Gastroesophageal sphincter (tissue), 4 donors: ENCODE measurements at places on chromosomes 6 and 20. TPM values are rescaled to one million over a fixed set of nuclear protein-coding genes. Genes with fewer than 3 reads are reported as not detected.

DNA sequence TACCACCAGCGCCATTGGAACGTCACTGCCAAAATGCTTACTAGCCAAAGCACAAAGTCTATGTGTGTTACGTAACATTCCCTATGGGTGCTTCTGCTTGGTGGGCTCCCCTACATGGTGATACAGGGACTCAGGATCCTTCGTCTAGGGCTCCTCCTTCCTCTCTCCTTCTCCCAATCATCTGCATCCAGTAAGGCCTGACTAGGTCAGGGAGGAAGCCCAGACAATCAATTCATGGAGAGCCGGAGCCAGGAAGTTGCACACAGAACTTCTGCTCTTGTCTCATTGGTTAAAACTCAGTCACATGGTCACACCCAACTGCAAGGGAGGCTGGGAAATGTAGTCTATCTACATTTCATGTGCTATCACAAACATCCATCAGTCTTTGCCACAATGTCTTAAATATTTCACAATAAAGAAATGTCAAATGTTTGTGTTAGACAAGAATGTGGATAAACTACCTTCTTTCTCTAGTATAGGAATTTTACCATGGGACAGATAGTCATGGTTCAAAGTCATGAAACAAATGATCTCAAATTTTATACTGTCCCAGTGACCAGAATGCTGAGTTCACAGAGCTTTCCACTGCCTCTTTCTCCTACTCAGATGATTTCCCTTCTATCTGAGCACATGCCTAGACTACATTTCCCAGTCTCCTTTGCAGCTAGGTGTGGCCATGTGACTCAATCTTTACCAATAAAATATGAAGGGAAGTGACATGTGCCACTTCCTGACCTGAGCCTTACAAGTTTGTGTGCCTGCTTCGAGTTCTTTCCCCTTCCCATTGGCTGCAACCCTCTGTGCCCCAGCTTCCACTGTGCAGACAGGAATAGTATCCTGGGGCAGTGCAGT, 9.3 kb upstream of the KCNK15 start:
- H3K27me3 ChIP-seq, result no peaks in the 10 kb centered on the region
- ATAC-seq, result peak; percentile 77
- H3K4me3 ChIP-seq, result no peak overlapping the region

DNA sequence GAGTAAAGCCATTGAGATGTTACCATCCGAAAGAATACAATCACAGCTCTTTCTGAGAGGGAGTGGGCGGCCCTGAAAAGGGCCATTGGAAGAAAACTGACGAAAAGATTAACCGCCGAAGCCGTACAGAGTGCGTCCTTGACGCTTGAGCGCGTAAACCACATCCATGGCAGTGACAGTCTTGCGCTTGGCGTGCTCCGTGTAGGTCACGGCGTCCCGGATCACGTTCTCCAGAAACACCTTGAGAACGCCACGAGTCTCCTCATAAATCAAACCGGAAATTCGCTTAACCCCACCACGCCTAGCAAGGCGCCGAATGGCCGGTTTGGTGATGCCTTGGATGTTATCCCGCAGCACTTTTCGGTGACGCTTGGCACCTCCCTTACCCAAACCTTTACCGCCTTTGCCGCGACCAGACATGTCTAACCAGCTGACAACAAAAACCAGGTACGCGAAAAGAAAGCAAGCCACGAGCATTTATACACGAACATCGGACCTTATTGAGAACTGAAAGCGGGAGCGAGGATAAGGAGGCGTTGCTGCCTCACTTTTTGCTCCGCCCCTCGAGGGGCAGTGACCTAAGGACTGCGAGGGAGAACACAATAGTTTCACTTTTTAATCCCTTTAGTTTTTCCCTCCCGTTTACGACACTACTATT, 60.3 kb upstream of the HFE start:
- ATAC-seq, result peak; percentile 73
- no peaks in the 10 kb centered on the region for H3K36me3 ChIP-seq
- peak overlapping the region; percentile 66 for H3K4me3 ChIP-seq

TMEM63B gene
- total RNA-seq, result 20.5 TPM

- no peaks in the 10 kb centered on the region for H3K36me3 ChIP-seq
- ATAC-seq, result peak; percentile 84
- H3K27ac ChIP-seq, result peak within 1 kb of the TSS; percentile 53
- H3K27me3 ChIP-seq, result no peaks in the 10 kb centered on the region
- peaks cover 10% of the 10 kb centered on the region for H3K4me1 ChIP-seq
- peak within 1 kb of the TSS; percentile 81 for H3K4me3 ChIP-seq
Measured at GRCh38 chr20:25407311-25408169, at the start of gene GINS1. GINS1 (plus strand) TSS chr20:25407673; CDS start chr20:25407821, 148 bp downstream.

DNA sequence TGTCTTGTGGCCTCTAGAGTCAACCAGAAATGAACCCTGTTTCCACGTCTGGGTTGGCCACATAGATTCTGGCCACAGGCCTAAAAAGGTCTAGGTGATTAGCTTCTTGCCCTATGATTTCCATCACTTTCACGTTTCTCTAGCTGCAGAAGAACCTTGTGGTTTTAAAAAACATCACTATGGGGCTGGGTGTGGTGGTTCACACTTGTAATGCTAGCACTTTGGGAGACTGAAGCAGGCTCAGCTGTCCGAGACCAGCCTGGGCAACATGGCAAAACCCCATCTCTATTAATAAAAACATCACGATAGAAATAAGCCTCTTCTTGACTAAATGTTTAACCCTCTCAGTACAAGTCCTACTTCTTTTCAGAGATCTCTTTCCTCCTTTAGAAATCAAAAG, 27.6 kb downstream of the POLR1C start:
- no peaks in the 10 kb centered on the region for H3K36me3 ChIP-seq
- H3K27me3 ChIP-seq, result no peaks in the 10 kb centered on the region
- ATAC-seq, result no peak
- H3K4me1 ChIP-seq, result no peaks in the 10 kb centered on the region
- H3K4me3 ChIP-seq, result no peak overlapping the region

DNA sequence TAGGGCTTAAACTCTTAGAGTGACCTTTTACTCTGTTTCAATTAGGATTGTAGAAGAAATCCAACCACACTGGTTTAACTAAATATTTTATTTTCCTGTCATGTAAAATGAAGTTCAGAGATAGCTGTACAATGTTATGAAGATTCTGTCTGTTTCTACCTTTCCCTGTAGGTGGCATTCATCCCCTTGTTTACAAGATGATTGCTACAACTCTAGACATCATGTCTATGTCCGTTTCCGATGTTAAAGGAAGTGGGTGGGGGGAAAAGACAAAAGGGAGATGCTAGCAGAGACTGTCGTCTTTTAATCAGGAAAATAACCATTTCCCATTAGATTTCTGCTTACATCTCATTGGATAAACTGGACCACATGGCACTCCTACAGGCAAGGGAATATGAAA, 30.9 kb upstream of the RIMS1 start:
- no peak for ATAC-seq
- no peak overlapping the region for H3K27ac ChIP-seq
- no peaks in the 10 kb centered on the region for H3K36me3 ChIP-seq
- H3K4me3 ChIP-seq, result no peak overlapping the region
- H3K4me1 ChIP-seq, result no peaks in the 10 kb centered on the region
- no peaks in the 10 kb centered on the region for H3K27me3 ChIP-seq

DNA sequence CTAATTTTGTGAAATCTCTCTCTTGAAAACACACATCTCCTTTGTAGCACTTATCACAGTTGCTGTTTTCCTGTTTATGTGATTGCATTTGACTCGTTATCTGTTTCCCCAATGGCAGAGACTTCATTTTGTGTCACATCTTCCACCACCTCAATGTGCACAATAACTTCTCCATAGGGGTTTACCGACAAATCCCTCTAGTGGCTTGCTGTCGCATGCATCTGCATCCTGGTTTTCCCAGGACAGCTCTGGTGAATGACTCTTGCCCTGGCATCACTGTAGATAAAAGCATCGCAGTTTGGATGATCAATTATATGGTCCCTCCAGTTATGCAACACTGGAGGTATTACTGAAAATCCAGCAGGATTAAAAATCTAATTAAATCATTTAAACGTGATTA, 206.5 kb upstream of the BTBD3 start:
- no peak overlapping the region for H3K4me3 ChIP-seq
- no peaks in the 10 kb centered on the region for H3K27me3 ChIP-seq
- no peaks in the 10 kb centered on the region for H3K4me1 ChIP-seq
- ATAC-seq, result no peak
- H3K36me3 ChIP-seq, result no peaks in the 10 kb centered on the region
- no peak overlapping the region for H3K27ac ChIP-seq

DNA sequence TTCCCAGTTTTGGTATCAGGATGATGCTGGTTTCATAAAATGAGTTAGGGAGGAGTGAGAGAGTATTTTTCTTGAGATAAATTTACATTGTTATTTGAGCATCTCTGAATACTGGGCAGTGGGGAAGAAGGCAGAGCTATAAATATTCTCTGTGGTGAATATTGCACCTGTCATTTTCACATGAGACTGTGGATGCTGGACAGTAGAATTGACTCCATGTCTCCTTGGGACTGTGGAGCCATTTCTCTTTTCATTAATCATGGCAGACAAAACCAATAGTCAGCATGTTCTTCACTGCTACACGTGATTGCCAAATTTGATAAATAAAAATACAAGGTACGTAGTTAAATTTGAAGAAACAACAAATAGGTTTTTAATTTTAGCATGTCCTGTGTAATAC, 81.2 kb upstream of the PHACTR1 start:
- peaks cover 5% of the 10 kb centered on the region for H3K27me3 ChIP-seq
- H3K27ac ChIP-seq, result no peak overlapping the region
- H3K36me3 ChIP-seq, result no peaks in the 10 kb centered on the region
- H3K4me3 ChIP-seq, result no peak overlapping the region
- no peak for ATAC-seq

GRCh38 chr6:40398810-40399477, 188.2 kb downstream of the LRFN2 start:
- H3K27me3 ChIP-seq, result no peaks in the 10 kb centered on the region
- no peak for ATAC-seq
- H3K4me1 ChIP-seq, result no peaks in the 10 kb centered on the region
- no peaks in the 10 kb centered on the region for H3K36me3 ChIP-seq
- H3K27ac ChIP-seq, result no peak overlapping the region

DNA sequence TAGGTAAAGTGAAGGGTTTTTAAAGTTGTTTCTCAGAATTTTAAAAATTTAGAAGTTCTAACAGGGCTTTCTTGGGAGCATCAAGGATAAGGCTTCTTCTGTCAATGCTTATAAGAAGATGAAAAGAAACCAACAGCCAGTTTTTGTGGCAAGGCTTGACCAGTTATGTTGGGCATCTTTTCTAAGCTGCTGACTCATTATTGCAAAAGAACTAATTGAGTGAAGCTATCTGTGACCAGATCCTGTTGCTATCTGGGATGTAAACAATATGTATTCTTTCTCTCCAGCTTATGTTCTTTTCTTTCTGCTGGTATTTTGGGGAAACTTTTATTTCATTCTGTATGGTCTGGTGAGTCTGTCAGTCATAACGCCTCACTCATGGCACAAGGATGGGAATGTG, 643.8 kb downstream of the HDGFL1 start:
- no peak overlapping the region for H3K27ac ChIP-seq
- H3K27me3 ChIP-seq, result no peaks in the 10 kb centered on the region
- no peaks in the 10 kb centered on the region for H3K36me3 ChIP-seq
- ATAC-seq, result no peak
- H3K4me1 ChIP-seq, result no peaks in the 10 kb centered on the region

DNA sequence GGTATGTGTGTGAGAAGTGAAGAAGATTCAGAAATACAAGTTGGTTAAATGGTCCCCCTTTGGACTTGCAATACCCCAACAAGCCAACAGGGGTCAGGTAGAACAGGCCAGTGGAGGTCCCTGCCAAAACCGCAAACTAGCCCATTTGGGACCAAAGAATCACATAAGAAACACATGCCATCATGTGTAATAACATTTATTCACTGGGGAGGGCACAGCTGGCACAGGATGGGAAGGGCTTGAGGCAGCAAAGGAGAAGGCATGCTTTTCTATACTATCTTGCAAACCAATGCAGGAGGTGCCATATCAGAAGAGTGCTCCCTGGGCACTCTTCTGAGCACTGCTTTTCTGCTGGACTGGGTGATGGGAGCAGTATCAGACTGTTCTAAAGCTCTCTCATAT, 116.1 kb upstream of the TRAF3IP2 start:
- ATAC-seq, result peak; percentile 20
- H3K4me1 ChIP-seq, result peaks cover 12% of the 10 kb centered on the region
- H3K27me3 ChIP-seq, result no peaks in the 10 kb centered on the region

DNA sequence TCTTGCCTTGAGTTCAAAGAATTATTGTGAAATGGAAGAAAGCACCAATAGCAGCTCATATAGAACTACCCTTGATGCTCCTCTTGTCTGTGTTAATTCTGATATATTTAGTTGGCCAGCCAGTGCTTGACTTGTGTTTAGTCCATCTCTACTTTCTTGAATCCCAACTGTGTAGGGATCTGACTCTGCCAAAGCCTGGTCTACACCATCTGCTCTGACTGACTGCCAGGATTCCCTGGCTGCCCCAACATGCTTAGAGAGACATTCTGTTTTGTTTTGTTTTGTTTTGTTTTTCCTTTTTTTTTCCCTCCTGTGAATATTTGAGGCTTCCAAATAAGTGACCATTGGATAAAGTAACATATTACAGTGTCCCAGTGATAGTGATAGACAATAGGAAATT, 953.7 kb upstream of the MANEA start:
- no peak overlapping the region for H3K27ac ChIP-seq
- no peaks in the 10 kb centered on the region for H3K36me3 ChIP-seq
- no peak for ATAC-seq

GRCh38 chr20:51886341-51886740, 84.0 kb upstream of the SALL4 start:
- ATAC-seq, result no peak
- no peaks in the 10 kb centered on the region for H3K27me3 ChIP-seq
- H3K36me3 ChIP-seq, result no peaks in the 10 kb centered on the region
- H3K4me3 ChIP-seq, result no peak overlapping the region
- H3K27ac ChIP-seq, result no peak overlapping the region
- no peaks in the 10 kb centered on the region for H3K4me1 ChIP-seq

- no peaks in the 10 kb centered on the region for H3K36me3 ChIP-seq
- H3K27ac ChIP-seq, result no peak overlapping the region
- no peak for ATAC-seq
- H3K4me3 ChIP-seq, result no peak overlapping the region
- H3K4me1 ChIP-seq, result no peaks in the 10 kb centered on the region
- H3K27me3 ChIP-seq, result peaks cover 71% of the 10 kb centered on the region
Measured at GRCh38 chr20:986733-987355, 15.3 kb downstream of the RSPO4 start.

BPIFB4 gene
- total RNA-seq, result not detected

DNA sequence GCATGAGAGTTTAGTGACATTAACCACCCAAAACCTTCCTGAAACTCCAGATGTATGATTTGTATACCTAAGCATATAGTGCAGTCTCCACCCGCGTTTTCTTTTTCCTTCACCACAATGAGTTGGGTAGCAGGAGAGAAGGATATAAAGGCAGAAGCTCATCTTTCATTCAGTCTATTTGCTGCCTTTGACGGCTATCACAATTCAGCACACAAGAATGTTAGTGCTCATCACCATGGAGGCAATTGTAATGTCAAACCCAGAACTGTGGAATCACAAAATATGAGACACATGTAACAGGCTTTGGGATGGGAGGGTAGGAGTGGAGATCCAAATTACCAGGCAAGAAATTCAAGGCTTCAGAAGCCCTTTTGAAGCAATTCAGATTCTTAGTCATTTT, 17.6 kb downstream of the ZHX3 start:
- H3K4me3 ChIP-seq, result no peak overlapping the region
- H3K27ac ChIP-seq, result no peak overlapping the region
- no peaks in the 10 kb centered on the region for H3K27me3 ChIP-seq
- ATAC-seq, result no peak
- peaks cover 5% of the 10 kb centered on the region for H3K4me1 ChIP-seq
- H3K36me3 ChIP-seq, result no peaks in the 10 kb centered on the region

TBC1D22B gene
- total RNA-seq, result 5.0 TPM
